Camera-type eye (tissue), 1 donor: ENCODE measurements at places on chromosomes 16 and 17. TPM values are rescaled to one million over a fixed set of nuclear protein-coding genes. Genes with fewer than 3 reads are reported as not detected.

The KLHL10 gene
- 0.16 TPM for total RNA-seq

The GDPD1 gene
- total RNA-seq = 15.1 TPM

The RHBDL1 gene
- total RNA-seq = 4.3 TPM

The RABEP2 gene
- total RNA-seq = 41.0 TPM

The KRT24 gene
- total RNA-seq = not detected

The SLC5A11 gene
- not detected for total RNA-seq
